ENCODE measurements at places on chromosomes 11 and 22.

- no peak for DNase-seq
Observed at GRCh38 chr22:24583221-24584165, 9.4 kb downstream of the LRRC75B start.

- DNase-seq: peak; percentile 40
Observed at GRCh38 chr22:30044369-30044768, 35.9 kb upstream of the HORMAD2 start.

GRCh38 chr22:29341849-29342127, 26.3 kb upstream of the RASL10A start:
- no peak for DNase-seq

- DNase-seq: no peak
Observed at GRCh38 chr11:114193730-114194679, 102.2 kb upstream of the NNMT start.

- no peak for DNase-seq
Observed at GRCh38 chr11:69348414-69349235, 54.7 kb downstream of the MYEOV start.

DNA sequence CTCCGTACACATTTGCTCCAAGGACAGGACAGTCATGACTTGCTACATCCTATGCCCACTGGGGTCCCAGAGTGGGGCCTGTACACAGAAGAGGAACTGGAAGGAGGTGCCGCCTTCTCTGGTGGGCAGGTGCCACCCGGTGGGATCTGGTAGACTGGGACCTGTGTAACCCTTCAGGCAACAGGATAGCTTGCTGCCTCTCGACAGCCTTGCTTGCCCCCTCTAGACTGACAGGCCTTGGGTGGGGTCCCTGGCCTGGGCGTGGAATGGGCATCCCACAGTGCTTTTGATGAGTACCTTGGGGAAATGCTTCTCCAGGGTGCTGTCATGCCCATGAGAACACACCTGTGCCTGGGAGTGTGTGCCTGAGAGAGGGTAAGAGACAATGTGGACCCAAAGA, 15.8 kb downstream of the SHANK3 start:
- no peak for DNase-seq

DNA sequence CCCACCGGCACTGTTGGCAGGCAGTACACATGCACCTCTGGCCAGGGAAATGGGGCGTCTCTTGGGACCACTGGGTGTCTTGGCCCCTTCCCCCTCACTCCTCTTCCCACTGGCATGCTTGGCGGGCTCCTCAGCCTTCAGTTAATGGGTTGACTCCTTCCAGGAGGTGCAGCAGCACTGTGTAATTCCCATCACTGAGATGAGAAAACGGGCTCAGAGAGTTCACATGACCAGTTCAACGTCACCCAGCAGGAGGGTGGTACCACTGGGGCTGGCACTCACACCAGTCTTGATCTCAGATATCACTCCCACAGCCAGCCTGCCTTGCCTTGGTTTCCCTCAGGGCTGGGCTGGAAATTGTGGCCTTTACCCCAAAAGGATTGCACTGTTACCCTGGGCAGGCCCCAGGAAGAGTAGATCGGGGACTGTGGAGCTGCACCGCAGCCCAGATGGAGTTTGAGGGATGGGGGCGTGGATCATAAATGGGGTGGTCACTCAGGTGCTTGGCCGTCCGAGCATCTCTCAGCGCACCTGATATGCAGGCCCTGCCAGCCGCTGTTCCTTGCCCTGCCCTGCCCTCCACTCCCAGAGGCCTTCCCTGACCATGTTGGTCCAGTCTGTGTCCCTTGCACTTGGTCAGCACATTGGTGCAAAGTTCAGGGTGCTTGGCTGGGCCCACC, 16.9 kb downstream of the CAPN5 start:
- DNase-seq: no peak

DNA sequence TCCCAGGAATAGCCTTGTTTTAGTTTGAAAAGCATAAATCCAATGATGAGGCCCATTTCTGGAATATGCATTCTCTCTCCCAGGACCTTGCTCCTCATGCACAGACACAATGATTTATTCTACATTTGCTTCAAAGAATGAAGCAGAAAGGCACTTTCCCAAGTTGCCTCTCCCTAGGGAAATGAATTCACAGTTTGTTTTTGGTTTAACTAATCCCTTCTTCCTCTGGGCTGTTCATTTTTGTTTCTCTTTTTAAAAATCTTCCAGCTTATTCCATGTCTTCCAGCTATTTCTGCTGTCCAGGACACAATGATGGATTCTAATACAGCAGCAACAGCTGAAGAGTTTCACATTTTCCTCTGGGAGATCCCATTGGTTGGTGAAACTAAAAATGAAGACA, 1529.2 kb upstream of the TENM4 start:
- DNase-seq: no peak

DNA sequence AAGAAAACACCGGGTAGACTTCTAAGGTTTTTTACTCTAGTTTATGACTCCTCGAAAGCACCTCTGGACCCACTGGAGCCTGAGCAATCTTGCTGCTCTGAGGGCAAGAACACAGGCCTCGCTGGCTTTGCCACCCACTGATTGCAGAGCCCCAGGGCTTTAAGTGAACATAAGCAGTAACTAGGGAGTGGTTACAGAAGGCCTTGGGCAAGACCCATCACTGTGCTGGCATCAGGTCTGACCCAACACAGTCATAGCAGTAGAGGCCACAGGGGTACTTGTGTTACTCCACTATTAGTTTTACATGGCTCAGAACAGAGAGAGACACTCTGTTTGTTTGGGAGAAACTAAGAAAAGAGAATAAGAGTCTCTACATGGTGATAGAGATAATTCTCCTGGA, 684.5 kb downstream of the FAM181B start:
- no peak for DNase-seq

DNA sequence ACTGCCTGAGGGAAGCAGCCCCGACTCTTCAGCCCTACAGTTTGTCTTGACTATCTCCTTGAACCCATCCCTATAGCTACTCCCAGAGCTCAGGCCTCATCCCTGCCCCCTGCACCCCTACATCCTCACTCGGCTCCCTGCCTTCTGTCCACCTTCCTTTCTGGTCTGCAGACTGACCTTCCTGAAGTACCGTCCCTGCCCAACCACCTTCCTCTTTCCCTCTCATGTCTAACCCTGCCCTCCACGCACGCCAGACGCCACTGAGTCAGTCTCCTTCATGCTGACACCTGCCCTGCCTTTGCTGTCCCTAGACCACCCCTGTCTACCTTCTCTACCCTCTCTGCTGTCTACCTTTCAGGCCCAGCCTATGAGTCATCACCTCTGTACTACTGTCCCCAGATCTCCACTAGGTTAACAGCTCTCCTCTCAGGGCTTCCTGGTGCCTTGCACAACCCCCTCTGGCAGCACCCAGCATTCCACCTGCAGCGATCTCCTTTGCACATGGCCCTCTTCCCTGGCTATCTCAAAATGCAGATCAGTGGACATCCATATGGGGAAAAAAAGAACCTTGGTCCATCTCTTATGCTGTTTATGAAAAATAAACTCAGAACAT, 8.9 kb downstream of the KCTD21 start:
- no peak for DNase-seq

DNA sequence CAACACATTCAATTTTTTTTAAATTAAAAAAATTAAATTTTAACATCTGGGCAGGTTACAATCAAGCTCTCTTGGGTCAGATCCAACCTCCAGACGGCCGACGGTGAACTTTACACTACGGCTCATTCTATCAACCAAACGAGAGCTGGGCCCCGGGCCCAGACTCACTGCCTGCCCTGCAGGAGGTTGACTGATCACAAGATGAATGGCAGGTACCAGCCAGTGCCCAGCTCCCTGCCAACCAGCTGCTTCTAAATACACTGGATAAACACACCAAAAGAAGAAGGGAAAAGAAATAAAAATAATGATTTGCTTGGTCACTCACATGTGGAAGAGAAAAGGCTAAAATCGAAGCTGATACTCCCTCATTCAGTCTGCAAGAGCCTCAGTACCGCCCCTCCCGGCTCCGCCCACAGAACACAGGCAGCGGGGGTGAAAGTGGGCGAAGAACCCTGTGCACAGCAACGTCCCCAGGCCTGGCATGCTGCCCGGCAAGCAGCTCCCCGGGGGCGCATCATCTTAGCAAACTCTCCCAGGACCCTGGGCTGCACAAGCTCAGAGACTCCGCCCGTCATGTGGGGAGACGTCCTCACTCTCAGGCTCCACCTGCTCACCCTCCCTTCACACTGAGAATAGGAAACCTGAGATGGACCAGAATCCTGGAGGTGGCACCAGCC, 303.4 kb downstream of the SHANK2 start:
- DNase-seq: no peak

GRCh38 chr11:12455938-12456337, 78.6 kb downstream of the PARVA start:
- no peak for DNase-seq

DNA sequence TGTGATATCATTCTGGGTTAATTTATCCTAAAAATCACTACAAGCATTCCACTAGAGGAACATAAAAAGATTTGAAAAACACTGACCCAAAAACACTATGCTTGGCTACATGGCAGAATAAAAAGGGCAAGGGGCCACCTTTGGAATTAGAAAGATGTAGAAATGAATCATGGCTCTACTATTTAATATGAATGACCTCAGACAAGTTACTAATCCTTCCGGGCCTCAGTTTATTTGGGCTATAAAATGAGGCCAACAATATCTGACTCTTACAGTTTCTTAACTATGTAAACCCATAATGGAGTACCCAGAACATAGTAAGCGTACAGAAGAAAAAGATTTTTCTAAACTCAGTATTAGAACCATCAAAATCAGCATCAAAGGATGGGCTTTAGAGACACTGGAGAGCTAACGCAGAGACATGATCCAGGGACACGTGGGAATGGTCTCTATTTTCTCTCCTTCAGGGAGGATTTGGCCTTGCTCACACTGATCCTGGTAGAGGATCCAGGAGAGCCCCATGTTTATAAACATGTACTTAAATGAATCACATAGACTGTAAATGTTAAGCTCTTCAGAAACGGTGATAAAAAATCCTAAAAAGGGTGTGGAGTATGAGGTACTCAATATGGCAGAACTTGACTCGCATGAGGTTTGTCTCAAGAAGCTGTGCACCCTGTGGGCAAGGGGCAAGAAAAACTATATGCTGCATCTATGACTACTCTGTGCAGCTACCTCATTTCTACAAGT, 288.4 kb upstream of the PITPNB start:
- DNase-seq: no peak

DNA sequence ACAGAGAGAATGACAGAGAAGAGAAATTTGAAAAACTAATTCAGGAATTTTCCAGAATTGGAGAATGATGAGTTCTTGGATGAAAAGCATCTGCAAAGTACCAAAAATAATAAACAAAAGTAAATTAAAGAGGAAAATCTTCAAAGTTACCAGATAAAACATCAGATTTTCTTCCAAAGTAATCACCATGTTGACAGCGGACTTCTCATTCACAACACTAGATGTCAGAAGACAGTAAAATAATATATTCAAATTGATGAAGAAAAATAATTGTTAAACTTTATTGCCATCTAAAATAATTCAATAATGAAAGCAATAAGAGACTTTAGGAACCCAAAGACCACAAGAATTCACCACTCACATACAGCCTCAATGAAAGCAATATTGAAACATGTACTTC, 355.2 kb downstream of the DYNC2H1 start:
- no peak for DNase-seq

GRCh38 chr11:9748361-9748970, 84.6 kb downstream of the SWAP70 start:
- peak; percentile 82 for DNase-seq

- peak; percentile 50 for DNase-seq
Observed at GRCh38 chr11:111735262-111736116, 30.7 kb downstream of the PPP2R1B start.

DNA sequence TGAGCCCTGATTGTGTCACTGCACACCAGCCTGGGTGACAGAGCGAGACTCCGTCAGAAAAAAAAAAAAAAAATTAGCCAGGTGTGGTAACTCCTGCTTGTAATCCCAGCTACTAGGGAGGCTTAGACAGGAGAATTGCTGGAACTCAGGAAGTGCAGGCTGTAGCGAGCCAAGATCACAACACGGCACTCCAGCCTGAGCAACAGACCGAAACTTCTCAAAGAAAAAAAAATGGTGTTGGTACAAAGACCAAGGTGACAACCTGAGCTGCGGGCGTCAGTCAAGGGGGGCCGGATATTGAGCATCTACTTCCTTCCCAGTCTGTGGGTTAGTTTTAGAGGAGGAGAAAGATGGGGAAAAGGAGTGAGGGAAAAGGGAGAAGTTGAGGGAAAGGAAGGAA, 48.5 kb upstream of the HSPA8 start:
- DNase-seq: no peak

DNA sequence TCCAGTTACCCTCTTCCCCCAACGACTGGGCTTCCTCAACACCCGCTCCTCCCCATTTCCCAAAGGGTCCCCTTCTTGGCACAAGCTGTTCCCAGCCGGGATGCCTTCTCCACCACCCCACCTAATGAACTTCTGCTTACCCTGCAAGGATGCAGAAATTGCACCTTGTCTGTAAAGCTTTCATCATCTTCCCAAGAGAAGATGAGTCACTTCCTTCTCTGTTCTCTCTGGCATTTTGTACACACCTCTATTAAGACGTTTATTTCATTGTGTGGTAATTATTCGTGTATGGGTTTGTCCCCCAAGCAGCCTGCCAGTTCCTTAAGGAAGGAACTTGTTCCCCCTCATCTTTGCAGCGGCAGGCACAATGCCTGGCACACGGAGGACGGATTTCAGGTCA, 351.1 kb downstream of the CADM1 start:
- no peak for DNase-seq

- no peak for DNase-seq
Observed at GRCh38 chr11:30567120-30567519, 19.0 kb downstream of the MPPED2 start.

DNA sequence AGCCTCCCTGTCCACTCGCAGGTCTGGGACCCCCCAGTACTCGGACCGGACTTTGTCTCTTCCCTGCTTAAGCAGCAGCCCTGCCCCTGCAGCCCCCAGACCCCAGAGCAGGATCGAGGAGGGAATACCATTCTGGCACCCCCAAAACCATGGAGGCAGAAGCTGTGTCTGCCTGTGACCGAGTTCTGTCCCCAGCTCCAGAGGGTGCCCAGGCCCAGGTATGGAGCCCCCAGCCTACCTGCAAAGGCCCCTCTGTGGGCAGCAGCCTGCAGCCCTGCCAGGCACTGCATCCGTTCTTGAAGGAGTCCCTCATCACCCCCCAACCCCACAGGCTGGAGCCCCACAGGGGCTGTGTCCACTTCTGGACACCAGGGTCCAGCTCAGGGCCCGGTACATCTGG, 163.8 kb downstream of the BRD1 start:
- DNase-seq: no peak

DNA sequence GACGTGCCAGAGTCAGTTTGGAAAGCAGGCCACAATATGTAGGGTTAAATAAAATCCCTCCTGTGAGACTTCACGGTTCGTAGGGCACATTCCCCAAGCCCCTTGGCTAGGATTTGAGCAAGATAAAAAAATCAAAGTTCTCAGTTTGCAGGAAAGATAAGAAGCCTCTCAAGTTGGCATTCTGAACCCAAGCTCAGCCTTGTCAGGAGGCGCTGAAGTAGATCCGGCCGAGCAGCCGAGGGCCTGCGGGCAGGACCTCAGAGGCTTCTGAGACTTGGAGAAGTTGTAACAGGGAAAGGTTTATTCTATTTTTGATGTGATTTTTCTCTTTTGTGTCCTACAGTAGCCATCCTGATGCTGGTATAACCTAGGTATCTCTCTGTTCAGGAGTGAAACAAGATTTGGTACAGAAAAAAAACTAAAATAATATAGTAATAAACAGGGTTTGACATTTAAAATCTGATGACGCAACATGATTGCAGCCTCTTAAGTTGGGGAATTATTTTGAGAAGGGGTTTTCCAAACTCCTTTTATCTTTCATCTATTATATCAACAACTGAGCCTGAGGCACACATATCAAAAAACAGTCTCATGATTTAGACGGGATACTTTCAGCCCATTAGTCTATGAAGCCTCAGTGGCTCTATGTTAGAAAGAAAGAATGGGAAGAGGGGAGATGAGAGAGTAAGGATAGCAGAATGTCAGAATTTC, 10.1 kb downstream of the PATE2 start:
- DNase-seq: no peak
